CD4-positive, alpha-beta T cell treated with Interleukin-1 beta for 1 hour (primary cell): ENCODE measurements at places on chromosomes 5 and 9.

- DNase-seq, result no peak
Measured at GRCh38 chr9:126763130-126763764, 41.6 kb upstream of the ZBTB43 start.

DNA sequence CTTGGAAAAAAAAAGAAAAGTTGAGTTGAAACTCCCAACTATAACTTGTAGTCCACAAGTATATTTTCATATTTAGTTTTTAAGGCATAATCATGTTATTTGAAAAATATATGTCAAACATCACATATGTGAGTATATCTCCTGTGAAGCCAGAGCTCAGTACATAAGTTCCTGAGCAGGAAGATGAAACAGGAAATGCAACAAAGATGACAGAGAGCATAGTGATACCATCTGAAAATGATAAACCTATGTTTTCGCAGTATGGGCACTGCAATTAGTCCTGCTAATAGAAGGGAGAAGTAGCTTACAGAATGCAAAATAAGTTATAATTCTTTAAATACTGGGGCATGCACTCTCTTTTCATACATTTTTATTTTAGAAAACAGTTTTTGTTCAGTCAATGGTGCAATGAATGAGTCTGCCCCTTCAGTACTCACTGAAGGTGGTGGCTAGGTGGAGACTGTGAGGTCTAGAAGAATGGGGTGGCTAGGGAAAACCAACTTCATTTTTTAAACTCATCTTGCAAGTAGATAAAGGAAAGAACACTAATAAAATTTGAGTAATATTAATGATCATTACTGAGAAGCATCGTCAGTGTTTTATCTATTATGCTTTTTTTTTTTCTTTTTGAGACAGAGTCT lies 54.1 kb upstream of the FYB1 start:
- peak; percentile 44 for DNase-seq

DNA sequence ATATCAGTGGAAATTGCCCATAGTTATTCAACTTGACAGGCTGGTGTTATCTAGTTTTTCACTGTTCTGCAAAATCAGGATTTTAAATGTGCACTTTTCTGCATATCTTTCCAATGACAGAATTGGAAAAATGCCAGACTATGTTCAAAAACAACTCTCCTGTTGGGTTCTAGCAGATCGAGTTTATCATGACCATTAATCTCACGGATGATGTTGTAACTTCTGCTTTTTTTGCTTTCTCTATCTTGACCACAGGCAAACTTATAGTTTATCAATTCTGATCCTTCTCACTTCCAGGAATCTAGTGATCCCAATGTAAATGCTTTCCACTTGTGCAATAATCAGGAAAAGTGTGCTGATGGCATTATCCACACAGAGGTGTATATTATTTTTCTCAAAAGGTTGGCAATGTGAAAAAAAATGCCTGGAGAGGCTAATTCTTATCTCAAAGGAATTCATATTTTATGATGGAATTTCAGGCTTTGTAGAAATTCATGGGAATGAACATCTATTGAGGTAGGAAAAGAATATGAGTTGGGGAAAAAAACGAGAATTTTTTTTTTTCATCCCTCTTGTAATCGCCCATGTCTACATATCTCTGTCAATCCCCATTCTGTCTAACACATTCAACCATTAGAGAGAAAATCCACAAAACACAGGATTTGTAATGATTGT lies 73.6 kb upstream of the DAB2 start:
- no peak for DNase-seq

GRCh38 chr9:29389421-29389820 lies 1816.1 kb upstream of the C9orf72 start:
- DNase-seq, result no peak

- DNase-seq, result no peak
Measured at GRCh38 chr5:137273511-137273910, 225.6 kb downstream of the SPOCK1 start.

GRCh38 chr5:133474851-133475590 lies 137.3 kb downstream of the FSTL4 start:
- DNase-seq, result no peak

- no peak for DNase-seq
Measured at GRCh38 chr9:91720751-91721705, 229.0 kb downstream of the ROR2 start.

DNA sequence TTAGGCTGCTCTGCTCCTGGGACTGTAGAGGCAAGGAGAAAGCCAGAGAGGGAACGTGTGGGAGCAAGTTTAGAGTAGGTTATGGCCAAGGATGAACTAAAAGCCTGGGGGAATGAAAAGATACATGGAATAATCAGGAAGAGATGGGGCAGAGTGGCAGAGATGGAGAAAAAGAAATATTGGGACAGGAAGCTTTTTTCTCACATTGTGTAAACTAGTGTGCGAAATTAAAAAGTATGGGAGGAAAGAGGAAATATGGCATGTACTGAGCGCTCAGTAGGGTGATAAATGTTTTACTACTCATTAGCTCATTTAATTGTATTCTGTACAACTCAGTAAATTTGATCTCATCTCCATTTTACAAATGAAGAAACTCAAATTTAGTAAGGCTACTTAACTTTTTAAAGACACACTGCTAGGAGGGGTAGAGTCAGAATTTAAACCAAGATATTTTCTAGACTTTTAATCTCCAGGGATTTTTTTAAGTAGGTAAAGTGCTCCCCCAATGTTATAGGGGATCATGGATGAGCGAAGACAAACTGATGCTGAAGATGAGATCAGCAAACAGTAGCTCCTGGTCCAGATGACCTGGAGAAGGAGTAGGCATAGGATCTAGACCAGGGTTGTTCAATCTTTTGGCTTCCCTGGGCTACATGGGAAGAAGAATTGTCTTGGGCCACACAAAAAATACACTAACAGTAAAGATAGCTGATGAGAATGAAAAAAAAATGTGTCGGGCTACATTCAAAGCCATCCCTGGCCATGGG lies 30.8 kb downstream of the ALDH1A1 start:
- DNase-seq, result no peak

DNA sequence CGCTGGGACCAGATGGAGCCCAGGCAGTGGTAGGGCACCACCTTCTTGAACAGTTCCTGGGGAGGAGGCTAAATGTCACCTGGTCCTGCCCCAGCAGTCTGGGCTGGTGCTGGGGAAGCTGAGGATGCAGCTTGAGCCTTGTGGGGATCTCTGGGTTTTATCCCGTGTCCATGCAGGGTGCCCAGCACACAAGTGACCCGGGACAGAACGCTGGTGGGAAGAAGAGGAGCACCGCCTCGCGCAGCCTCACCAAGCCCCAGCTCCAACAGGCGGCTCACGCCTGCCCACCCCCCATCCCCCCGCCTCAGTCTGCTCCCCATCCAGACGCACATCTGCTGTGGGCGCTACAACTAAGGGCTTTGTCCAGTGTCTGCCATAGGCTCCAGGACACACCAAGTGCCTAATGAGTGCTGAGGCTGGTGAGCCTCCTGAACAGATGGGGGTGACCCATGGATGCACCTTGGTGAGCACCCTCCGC lies 13.8 kb downstream of the RALGDS start:
- DNase-seq, result no peak

DNA sequence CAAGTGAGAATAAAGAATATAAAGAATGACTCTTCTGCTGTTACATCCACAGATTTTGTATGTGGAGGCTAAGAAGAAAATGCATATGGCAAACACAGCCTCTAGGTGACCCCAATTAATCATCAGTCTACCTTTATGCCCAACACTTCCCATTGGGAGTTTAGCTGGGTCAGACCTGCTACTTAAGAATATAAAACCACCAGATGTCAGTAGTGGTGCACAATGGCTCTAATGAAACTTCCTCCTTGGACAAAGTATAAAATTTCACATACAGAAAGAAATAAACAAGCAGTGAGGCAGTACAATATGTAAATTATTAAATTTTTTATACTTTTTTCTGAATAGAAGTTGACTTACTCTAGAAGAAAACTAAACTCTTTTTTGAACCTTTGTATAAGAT lies 539.9 kb downstream of the BRINP1 start:
- no peak for DNase-seq

DNA sequence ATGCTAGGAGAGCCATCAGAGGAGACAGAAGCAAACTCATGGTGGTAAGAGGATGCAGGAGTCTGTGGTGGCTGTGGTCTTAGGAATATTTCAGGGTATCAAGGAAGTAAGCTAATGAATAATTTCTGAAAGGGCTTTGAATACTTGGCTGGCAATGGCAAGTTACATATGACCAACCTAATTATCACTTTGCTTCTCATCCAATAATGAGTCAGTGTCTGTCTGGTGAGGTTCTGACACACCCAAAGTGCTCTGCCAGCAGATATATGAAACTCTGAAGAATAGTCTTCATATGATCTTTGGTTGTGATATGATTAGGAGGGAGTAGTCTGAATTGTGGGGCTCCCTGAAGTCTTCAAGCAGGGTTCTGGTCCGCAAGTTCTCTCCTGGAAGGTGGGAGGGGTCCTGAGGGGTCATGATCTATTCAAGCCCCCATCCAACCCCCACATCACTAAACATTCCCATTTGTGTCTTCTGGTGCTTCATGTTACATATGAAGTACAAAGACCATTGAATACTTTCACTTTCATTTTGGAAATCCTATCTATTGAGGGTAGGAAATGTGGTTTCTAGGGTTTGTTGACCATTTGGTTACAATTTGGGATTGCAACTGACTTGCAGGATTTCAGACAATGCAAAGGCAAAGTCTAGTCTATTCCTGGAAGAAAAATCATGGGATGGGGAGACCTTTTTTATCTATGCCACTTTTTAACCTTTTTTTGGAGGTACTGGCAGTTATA lies 199.9 kb upstream of the CDKN2B start:
- DNase-seq, result no peak

DNA sequence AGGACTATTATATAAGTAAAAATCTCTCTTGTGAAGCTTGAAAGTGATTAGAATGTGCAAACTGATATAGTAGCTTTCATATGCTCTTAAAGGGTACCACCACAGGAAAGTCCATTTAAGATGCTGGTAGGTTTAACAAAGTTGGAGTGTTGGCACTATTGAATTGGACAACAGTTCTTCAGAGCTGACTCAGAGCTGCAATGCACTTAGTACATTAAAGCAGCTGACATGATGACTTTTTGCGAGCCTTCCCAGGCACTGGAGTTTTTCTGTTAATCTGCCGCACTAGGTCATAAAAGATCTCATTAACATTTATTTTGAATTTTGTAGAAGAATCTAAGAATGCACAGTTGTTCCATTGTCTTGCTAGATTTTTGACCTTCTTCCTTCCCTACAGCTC lies 243.8 kb downstream of the ADAMTSL1 start:
- DNase-seq, result no peak

GRCh38 chr5:149775785-149776184 lies 45.7 kb downstream of the PPARGC1B start:
- no peak for DNase-seq
